ENCODE measurements at places on chromosomes 7 and 10.

DNA sequence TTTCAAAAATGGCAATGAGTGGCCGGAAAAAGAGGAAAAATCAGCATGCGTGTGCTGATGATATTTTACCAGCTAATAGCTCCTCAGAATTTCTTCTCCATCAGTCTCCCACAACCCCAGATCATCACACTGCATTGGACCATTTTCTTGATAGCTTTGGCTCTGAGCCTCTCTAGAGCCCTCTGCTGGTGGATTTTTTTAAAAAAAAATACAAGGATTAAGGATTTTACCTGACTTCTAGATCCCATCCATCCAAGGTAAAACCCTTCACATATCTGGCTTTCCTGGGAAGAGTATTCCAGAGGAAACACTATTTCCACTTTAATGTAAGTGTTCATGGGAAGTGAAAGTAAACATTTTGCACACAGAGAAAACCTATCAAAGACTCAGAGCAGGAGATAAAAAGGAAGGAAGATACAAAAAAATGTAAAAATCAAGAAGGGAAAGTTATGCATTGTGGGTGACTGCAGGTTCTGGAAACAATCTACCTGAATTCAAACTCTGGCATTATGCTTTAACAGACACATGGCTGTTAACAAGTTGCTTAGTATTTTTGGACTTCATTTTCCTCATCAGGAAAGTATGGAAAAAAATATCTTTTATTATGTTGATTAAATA lies 380.9 kb downstream of the LRRTM3 start:
- no peak for DNase-seq

DNA sequence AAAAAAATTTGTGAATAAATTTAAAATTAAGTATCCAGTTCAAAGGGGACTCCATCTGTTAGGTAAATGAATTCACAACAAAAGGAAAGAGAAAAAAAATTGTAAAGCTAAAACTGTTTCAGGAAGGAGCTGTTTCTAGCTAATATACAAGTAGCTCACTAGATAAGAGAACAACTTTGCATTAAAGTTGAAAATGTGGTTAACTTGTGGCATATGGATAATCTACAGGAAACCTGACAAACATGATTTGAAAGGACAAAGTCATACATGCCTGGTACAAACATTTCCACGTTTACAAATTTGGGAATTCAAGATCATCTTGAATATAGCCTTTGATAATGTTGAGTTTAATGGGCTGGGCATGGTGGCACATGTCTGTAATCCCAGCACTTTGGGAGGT lies 8.9 kb downstream of the NT5C3A start:
- no peak for DNase-seq

GRCh38 chr7:14191686-14192098 lies 202.2 kb upstream of the ETV1 start:
- DNase-seq, result no peak

DNA sequence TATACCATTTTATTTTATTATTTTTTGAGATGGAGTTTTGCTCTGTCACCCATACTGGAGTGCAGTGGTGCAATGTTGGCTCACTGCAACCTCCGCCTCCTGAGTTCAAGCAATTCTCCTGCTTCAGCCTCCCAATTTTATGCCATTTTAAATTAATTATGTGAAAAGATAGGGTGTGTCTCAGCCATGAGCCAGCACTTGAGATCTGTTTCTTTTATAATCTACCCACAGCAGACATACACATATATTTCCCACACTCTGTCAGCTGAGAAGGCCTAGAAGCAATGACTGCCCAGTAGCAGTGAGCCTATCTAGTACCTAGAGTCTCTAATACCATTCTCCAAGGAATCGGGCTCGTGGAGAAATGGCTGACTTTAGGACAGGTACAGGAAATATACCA lies 70.5 kb downstream of the ADAM12 start:
- DNase-seq, result no peak

DNA sequence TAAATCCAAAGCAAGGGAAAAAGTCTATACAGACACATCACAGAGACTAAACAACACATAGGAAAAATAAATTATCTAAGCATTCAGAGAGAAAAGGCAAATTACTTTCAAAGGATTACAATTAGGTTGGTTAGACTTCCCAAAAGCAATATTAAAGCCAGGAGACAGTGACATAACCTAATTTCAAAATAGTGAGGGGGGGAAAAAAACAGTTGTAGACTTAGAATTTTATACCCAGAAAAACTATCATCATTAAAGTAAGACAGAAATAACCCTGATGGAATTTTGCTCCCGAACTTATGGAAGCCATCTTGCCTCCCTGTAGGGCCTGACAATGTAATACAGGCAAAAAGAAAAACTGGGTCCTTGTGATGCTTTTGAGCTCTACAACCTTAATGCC lies 18.4 kb downstream of the CRPPA start:
- no peak for DNase-seq

DNA sequence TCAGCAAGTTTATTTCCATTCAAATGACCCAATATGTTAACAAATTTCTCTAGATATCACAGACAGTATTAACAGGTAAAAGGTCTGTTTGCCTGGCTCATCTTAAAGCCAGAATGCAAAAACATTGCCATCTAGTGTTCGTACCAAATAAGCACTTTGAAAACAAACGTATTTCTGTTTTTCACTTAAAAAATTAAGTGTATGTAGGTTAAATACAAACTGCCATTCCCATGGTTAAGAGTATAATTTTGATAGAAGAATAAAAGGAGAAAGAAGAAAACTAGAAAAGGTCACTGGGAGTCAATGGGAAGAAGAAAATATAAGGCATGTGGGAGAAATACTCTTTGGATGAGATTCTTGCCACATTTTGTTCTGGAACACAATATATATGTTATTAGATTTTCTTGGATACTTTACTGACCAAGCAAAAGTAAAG lies 51.0 kb downstream of the ORC5 start:
- no peak for DNase-seq

DNA sequence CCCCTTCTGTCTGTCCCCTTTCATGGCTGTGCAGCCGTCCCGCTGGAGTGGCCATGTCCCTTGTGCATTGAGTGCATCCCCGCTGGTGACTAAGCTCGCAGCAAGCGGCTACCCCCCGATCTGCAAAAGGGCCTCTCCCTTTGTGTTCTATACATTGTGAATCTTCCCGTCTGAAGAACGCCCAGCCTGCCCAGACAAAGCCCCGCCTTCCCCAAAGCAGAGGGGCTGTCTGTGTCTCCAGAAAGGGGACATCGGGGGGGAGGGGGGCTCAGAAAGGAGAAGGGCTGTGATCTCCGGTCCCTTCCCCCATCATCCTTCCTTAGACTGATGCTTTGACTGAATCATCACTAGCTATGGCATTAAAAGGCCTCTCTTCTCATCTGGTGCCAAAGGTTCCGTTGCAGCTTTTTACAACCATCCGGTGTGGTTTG lies 11.9 kb downstream of the NPTX2 start:
- DNase-seq, result no peak

DNA sequence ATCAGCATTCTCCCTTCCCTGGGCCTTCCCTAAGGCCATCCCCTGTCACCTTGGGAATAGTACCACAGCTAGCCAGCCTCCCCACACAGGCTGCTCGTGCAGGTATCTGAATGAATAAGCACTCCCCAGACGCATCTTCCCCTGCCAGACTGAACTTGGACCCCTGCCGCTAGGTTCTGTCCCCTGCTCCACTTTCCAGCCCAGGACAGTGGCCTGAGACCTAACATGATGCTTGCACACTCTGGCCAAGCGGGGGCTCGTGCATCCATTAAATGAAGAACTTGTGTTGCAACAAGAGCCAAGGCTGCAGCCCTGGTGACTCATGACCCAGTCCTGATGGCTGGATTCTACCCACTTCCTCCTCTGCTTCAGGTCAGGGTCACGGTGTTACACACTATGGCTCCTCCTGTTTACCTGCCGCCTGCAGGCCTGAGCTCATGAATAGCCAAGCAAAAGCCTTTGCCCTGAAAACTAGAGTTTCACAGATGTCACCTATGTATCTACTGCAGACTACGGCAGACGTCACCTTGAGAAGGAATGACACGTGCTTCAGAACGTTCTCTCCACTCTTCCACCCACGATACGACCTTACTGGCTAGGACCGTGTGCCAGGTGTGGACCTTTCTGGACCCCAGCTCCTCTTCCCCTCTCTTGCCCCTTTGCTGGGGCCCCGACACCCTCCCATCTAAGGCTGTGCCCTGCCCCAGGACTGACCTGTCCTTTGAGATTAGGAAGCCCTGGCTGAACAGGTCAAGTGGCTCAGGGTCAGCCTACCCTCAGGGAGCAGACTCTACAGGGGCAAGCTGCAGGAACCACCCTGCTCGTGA lies 6.5 kb downstream of the ASB13 start:
- DNase-seq, result no peak

DNA sequence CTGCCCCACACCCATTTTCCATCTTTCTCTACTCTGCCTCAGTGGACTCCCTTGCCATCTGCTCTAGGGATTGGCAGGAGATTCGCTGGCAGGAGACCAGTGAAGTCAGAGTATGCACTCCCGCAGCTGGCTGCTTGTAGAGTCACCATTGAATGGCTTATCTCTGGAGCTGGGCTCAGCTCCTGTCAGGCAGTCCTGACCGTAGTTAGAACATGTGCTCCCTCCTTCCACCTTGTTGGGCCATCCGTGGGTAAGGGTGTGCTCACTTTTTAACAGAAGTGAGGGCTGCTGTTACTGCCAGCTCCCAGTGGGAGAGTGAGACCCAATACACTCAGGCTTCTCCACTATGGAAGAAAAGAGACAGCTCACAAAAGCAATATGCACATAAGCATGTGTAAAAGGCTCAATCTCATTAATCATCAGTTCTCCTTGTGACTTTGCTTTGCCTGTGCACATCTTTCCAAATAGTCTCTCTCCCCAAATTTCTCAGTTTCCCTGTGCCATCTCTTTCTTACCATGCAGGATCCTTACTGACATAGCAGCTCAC lies 773.3 kb downstream of the GRID1 start:
- no peak for DNase-seq

DNA sequence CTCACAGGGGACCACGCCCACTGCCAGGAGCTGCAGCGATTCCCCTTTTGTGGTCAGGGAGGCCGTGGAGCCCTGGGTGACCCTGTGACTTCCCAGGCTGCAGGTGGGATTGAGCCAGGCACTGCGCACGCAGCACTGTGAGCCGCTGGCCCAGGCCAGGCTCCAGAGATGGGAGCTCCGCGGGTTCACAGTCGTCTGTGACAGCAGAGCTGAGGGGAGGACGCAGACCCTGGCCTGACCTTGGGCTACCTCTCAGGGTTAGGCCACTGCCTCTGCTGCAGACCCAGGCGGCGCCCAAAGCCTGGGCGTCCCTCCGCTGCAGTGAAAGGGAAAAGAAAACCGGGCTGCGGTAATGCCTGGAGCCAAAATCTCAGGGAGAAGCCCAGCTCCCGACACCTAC lies 107.5 kb upstream of the GPR26 start:
- no peak for DNase-seq

DNA sequence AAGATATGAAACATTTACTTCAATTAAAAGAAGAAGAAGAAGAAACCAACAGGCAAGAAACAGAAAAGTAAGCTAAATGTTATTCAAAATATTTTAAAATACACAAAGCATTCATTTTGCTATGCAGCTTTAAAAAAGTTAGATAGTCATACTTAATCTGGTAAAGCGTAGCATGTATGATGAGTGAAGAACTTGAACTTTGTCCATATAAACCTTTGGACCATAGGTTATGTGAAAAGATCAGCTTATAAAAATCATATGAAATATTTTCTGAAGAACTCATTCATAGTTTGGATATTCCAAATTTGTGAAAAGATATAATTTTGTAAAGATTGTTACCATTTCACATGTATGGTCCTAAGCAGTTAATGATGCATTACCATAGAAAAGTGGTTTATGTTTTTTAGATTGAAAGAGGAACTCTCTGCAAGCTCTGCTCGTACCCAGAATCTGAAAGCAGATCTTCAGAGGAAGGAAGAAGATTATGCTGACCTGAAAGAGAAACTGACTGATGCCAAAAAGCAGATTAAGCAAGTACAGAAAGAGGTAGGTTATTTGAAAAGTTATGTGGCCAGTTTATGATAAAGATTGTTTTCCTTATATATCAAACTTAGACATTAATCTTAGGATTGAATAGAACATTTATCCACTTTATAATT lies 37.3 kb downstream of the KIF20B start:
- no peak for DNase-seq

- no peak for DNase-seq
Observed at GRCh38 chr7:131826960-131827359, 270.5 kb upstream of the PODXL start.

- peak; percentile 47 for DNase-seq
Observed at GRCh38 chr10:32367793-32368453, 21.0 kb upstream of the EPC1 start.

DNA sequence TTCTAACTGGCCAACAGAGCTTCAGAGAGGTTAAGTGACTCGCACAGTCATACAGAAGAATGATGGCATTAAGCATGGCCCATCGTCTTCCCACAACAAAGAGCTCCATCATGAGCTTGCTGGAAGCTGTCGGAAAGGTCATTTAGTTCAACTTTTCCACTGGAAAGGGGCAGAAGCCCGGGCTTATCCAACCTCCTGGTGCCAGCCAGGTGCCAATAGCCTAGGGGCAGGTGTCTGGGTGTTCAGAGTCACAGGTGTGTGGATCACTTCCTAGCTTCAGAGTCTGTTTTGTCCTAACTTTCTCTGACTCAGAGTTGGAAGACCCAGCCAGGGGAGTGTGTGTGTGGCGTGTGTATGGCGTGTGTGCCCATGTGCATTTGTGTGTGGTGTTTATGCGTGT lies 1.3 kb upstream of the TRPV6 start:
- DNase-seq, result no peak

DNA sequence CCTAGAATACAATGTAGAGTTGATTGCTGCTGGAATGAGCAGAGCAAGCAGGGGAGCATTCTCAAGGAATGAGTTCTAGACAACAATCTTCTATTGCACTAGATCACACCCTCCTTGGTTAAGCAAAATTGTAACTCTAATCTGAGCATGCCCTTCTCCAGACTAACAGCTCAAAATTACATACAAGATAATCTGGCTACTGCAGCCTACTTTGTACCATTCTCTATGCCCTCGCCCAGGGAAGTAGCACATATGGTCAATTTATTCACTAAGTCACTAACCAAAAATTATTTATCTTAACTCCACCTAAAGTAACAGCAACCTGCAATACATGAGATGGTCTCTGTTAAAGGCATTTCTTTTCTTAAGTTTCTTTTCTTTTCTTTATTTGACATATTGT lies 42.5 kb upstream of the KCTD7 start:
- DNase-seq, result no peak

DNA sequence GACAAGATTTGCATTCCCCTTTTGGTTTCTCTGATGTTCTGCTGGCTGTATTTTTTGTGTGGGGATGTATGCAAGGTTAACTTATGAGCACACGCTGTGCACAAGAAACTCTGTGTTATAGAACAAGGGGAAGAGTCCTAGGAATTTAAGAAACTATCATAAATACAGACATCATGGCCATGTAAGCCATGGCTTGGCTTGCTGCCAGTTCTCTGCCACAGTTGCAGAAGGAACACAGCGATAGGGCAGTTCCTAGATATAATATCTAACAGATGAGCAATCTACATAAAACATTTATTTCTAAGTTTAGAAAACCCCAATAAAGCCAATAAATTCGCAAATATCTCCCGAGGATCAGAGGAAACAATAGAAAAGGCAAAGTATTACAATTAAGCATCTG lies 153.3 kb downstream of the LRRTM3 start:
- no peak for DNase-seq

- DNase-seq, result no peak
Observed at GRCh38 chr7:27670676-27671075, 8.0 kb upstream of the HIBADH start.
